Stimulated activated CD8-positive, alpha-beta memory T cell treated with anti-CD3 and anti-CD28 coated beads, Interleukin-4, amount 100 ng/mL, for 4 hours (primary cell): ENCODE measurements at places on chromosomes 4 and X.

GRCh38 chr4:105607876-105608275, 55.5 kb downstream of the ARHGEF38 start:
- DNase-seq = no peak

GRCh38 chr4:54050214-54050904, 14.0 kb downstream of the CHIC2 start:
- DNase-seq = no peak

- DNase-seq = no peak
Observed at GRCh38 chrX:116142976-116143375, 27.6 kb upstream of the AGTR2 start.

GRCh38 chr4:120841580-120841979, 80.9 kb downstream of the PRDM5 start:
- no peak for DNase-seq

- DNase-seq = no peak
Observed at GRCh38 chr4:140091305-140091704, 62.7 kb downstream of the MAML3 start.

GRCh38 chr4:31193521-31193920, 473.4 kb downstream of the PCDH7 start:
- DNase-seq = no peak

DNA sequence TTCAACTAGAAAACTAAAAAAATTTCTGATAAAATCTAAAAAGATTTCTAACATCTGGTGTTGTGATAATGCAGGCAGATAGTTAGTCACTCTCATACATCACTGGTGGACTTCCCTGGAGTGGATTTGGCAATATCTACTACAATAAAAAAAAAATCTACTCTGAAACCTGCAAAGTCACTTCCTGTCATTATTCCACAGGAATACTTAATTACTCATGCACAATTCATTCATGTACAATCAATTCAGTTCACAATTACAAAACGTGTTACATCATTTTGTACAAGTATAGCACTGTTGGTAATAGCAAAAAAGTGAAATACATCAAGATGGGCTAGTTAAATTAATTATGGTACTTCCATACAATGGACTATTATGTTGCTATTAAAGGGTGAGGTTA, 16.5 kb upstream of the RHOH start:
- DNase-seq = no peak

DNA sequence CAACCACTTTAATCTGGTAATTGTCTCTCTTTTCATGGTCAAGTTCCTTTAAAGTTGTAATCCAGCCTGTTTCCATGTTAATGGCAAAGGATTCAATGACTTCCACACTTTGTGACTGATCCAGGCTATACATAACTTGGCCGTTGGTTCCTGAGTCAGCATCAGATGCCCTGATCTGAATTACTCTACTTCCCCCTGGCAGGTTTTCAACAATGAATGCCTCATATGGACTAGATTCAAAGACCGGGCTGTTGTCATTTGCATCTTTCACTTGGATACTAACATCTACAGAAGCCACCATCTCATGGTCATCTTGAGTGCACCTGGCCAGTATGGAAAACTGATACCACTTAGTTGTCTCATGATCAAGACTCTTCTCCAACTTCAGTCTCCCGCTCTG, 62.6 kb upstream of the MTNR1A start:
- no peak for DNase-seq

- DNase-seq = no peak
Observed at GRCh38 chr4:114599231-114599902, 760 bp downstream of the UGT8 start.

DNA sequence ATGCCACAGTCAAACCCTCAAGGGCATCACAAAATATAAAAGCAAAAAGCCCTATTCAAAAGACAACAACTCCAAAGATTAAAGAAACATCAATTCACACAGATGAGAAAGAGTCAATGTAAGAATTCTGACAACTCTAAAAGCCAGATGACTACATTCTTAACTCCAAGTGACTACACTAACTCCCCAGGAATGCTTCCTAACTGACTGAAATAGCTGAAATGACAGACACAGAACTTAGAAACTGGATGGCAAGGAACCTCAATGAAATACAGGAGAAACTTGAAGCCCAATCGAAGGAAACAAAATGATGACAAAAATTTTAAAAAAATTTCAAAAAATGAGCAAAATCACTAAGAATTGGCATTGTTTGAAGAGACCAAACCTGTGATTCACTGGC, 1047.6 kb upstream of the PCDH10 start:
- no peak for DNase-seq

DNA sequence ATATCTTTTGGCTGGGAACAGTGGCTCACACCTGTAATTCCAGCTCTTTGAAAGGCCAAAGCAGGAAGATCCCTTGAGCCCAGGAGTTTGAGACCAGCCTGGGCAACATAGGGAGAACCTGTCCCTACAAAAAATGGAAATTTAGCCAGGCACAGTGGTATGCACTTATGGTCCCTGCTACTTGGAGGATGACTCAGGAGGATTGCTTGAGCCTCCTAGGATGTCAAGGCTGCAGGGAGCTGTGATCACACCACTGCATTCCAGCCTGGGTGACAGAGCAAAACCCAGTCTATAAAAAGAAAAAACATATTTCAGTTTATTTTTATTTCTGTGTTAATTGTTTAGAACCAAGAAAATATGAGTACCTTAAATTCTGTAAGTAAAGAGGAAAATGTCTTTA, 123.7 kb downstream of the CBR4 start:
- DNase-seq = no peak
